K562 (cell line): ENCODE measurements at places on chromosomes 11 and 22. TPM values are rescaled to one million over a fixed set of nuclear protein-coding genes. Genes with fewer than 3 reads are reported as not detected.

The TYR gene
- not detected in 2 replicates for polyA plus RNA-seq

The LYVE1 gene
- polyA plus RNA-seq: 0.05 and 0.13 TPM in 2 replicates

The APOBEC3C gene
- 55.5 and 59.8 TPM in 2 replicates for polyA plus RNA-seq

DNA sequence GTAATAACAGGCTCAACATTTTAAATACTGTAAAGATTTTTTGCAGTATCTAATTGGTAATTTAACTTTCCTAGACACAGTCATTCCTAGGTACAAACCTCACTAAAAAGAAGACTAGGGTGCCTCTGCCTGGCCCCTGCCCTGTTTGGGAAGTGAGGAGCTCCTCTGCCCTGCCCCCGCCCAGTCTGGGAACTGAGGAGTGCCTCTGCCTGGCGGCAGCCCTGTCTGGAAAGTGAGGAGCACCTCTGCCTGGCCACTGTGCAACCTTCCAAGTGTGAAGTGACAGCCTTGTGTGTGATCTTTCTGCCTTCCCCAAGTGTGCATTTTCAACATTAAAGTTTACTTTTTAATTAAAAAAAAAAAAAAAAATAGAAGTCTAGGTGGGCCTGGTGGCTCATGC, 4.2 kb downstream of the CHORDC1 start:
- DNase-seq: no peak

GRCh38 chr22:37045958-37046357, 5.6 kb upstream of the KCTD17 start:
- peak; percentile 37 for DNase-seq

- DNase-seq: no peak
These were observed 2.5 kb downstream of the OR2D2 start for GRCh38 chr11:6889835-6890234.

DNA sequence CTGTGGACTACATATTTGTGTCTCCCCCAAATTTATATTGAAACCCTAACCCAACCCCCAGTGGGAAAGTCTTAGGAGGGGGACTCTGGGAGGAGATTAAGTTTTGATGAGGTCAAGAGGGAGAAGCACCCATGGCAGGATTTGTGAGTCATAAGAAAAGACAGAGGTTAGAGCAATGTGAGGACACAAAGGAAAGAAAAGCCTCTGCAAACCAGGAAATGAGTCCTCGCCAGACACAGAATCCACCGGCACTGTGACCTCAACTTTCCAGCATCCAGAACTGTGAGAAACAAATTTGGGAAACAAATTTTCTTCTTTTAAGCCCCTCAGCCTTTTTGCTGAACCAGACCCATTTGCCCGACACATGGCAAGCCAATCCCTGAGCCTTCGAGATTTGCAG, 397.0 kb downstream of the NTM start:
- DNase-seq: no peak

GRCh38 chr22:18073467-18073866, 4.3 kb upstream of the PEX26 start:
- DNase-seq: no peak
